ENCODE measurements at places on chromosomes 7 and 10.

- DNase-seq: no peak
Observed at GRCh38 chr7:1049006-1049741, 4.8 kb downstream of the GPR146 start.

DNA sequence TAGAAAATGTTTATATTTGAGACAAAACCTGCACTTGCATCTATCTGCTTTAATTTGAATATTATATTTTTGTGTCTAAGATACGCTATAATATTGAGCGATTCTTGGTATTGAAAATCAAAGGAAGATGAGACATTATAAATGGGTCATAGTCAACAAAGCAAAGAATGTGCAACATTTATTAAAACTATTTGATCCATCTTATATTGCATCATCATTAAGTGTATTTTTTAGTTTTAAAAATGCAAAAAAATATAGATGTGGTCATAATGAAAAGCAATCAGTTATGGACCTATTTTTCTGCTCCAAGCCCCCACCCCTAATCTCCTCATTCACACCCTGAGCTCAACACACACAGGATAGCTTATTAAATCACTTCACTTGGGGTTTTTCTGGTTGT, 847.3 kb downstream of the NRG3 start:
- DNase-seq: no peak

- DNase-seq: no peak
Observed at GRCh38 chr10:88754287-88754686, 5.5 kb upstream of the LIPN start.

GRCh38 chr7:151835636-151836035, 41.3 kb downstream of the PRKAG2 start:
- DNase-seq: no peak

- DNase-seq: no peak
Observed at GRCh38 chr7:115471891-115472290, 550.0 kb downstream of the MDFIC start.

GRCh38 chr10:6711881-6712280, 131.8 kb upstream of the PRKCQ start:
- DNase-seq: no peak

DNA sequence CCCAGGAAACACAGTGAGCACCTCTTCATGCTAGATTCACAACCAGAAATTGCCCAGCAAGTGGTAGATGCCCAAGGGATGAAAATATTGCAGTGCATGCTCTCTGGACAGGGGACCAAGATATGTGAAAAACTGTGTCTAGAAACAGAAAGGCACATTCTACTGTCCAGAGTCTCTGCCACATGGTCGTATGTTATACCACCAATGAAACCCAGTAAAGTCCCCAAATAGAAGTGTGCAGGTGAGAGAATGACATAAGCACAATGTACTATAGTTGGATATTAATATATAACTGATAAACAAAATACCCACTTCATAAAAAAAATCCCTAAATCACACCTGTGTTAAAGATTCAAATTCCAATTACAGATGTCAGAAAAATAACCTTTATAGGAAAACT, 43.8 kb downstream of the RASGEF1A start:
- DNase-seq: no peak

- no peak for DNase-seq
Observed at GRCh38 chr7:93883917-93884345, 6.6 kb downstream of the TFPI2 start.

DNA sequence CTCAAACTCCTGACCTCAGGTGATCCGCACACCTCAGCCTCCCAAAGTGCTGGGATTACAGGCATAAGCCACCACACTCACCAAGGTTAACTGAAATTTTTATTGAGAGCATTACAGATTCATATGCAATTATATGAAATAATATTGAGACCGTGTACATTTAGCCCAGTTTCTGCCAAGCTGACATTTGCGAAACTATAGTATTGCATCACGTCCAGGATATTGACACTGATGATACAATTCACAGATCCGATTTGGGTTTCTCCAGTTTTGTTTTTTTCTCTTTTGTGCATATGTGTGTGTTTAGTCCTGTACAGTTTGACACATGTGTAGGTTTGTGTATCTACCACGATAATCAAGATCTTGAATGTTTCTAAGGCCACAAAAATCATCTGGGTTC, 627.9 kb upstream of the FOXK1 start:
- DNase-seq: no peak

DNA sequence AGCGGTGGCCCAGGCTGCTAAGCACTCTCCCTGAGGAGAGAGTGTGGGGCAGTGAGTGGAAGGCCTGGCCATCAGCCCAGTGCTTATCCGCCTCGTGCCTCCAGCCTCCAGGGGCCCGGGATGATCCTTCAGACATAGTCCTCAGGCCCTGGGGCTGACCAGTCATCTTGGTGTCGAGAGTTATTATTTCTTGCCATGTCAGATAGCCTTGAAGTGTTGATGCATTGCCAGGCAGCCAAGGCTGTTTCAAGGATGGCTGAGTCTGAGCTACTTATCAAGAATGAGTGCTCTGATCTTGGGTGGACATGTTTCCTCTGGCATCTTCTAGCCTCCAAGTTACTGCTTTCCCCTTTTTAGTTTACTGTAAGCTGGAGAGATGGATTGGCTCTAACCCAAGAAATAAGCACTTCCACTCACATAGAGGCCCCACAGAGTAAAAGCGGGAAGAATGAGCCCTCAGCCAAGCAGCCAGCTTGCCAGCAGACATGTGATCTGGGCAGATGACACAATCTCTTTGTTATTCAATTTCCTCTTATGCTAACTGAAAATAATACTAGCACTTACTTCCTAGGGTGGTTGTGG, 136.5 kb upstream of the NAMPT start:
- no peak for DNase-seq

DNA sequence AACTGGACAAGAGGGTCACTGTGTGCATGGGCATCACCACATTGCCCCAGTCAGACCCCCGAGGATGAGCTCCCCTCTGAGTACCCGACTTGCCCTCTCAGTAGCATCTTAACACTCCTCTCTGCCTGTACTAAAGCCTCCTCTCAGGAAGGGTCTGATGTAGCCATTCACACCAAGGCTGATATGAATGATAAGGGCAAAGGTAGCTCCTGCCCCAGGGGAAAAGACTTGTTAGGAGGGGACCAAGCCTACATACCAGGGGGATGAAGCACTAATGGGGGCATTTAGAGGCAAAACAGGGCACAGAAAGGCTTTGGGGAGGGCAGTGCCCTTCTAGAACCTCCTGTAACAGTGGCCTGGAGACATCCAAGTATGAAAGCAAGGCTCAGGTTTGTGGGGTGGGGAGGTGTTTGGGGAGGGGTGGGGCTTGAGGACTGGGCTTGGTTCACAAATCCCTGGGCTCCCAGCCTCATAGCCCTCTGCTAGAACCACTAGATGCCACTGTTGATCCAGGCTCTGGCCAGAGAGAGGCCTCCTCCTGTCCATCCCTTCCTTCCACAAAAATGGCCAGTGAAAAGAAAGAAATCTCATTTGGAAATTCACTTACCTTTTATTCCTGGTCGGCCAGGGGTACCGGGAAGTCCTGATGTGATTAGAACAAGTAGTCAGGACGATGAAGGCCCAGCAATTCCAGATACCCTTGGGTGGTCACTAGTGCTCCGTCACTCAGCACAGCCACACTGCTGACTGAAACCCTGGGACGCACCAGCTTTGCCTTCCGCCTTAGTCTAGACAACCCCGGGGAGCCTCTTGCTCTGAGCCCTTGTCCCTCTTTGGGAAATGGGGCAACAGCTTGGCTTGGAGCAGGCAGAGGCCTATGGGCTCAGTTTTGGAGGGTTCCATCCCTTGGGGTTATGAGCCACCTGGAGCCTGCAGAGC, 40.3 kb downstream of the COL17A1 start:
- DNase-seq: no peak

DNA sequence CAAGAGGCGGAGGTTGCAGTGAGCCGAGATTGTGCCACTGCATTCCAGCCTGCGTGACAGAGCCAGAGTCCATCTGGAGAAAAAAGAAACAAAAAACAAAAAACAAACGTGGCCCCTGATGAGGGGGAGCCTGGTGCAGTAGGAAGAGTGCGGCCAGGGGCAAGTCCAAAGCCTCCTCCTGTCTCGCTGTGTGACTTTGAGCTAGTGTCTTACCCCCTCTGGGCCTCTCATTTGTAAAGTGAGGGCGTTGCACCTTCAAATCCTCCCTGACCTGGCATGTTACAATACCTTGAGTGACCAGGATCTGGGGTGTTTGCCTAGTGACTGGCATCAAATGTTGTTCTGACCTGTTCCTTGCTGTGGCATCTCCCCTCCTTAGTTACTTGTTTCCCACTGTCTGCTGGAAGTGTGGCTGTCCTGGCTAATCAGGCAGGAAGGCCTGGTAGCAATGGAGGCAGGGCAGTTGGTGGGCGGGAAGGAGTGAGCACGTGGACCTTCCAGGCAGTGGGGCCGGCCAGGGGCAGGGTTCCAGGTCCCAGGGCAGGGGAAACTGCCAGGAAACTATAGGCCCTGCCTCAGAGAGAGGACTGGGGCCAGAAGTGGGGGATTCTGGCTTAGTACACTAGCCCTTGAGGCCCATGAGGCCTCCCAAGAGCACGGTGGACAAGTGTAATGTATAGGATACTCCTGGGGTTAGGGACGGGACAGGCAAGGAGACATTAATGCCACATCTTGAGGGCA, 24.5 kb upstream of the GOLGA7B start:
- no peak for DNase-seq

DNA sequence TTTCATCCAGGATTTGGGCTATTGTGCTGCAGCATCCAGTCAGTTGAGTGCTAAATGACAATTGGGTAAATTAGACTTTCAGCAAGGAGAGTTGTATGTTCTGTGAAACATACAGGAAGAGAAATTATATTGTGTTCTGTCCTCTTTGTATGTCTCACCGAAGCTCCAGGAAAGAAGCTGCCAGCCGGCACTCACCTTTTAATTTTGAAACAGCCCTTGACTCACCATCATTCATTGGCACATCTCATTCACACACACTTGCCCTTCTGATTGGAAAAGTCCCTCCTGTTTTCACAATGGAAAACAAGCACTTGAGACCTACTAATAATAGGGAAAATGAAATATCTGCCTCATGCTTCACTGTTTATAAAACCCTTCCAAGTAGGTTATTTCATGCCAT, 495.6 kb downstream of the RPS24 start:
- DNase-seq: no peak

DNA sequence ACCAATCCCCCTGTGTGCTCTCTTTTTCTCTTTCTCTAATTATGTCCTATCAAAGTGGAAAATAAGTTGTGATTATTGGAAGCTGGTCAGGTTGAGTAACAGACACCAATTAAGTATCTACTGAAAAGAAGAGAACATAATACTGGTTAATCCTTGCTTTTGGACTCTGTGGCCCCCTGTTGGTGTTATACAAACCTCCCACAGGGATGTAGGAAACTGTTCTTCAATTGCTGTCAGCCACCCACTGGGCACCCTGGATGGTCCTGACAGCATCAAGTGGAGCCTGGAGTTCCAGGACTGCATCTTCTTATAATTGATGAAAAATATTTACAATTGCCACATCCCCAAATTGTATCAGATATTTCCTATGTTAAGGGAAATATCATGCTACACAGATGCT, 939.7 kb downstream of the KCNMA1 start:
- no peak for DNase-seq

- no peak for DNase-seq
Observed at GRCh38 chr7:115033917-115034459, 112.1 kb downstream of the MDFIC start.

DNA sequence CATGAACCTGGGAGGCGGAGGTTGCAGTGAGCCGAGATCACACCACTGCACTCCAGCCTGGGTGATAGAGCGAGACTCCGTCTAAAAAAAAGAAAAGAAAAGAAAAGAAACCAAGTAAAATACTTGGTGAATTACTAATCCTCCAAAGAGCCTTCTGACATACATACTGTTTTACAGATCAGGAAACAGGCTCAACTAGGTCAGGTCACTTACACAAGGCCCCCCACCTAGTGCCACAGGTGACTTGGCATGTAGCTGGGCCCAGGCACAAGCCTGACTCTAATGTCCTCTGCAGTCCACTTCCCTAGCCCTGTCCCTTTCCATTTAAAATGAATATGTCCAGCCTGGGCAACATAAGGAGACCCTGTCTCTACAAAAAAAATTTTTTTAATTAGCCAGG, 157.0 kb downstream of the TPST1 start:
- DNase-seq: no peak

DNA sequence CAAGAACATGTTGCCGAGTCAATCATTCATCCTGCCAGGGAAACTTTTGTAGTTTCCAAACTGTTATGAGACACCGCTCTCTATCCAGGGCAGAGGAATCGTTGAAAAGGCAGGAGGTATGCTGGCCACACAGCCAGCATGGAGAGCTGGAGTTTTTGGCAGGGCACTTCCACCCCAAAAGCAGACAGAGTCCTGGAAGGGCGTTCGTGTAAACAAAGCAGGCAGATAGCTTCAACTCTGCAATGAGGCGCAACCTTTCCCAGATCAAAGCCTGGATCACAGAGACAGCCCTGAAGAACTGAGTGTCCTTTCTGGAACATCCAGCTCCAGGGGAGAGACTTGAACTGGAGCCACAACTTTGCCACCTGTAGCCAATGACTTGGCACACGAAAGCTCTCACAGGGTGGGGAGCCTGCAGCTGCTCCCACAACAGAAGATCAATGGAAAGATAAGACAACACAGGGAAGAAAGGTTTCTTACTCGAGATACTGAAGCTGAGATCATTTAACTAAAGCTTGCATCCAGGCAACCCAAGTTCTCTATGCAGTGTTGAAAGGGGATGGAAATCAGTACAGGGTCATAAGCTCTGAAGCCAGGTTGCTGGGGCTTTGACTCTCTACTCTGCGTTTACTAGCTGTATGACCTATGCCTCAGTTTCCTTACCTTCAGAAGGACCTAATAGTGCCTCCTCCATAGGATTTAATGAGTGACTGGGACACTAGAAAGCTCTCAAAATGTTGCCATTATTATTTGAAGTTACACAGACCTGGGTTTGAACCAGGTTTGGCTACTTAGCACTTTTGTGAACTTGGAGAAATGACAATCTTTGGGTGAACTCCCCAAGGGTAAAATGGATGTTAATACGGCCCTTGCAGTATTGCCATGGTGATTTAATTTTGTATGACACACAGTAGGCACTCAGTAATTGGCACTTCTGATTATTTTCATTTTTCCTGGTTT, 434.8 kb upstream of the NPVF start:
- DNase-seq: no peak

DNA sequence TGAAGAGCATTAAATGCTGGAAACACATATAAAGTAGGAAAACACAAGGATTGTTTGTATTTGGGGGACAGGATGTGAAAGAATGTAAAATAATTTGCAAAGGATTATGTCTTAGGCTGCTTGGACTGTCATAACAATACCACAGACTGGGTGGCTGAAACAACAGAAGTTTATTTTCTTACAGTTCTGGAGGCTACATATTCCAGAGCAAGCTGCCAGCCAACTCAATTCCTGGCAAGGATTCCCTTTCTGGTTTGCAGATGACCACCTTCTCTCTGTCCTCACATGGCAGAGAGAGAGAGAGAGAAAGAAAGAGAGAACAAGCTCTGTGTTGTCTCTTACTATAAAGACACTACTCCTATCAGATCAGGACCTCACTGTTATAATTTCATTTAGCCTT, 8.8 kb upstream of the LAMB4 start:
- DNase-seq: no peak

GRCh38 chr7:113824117-113824823, 94.5 kb downstream of the PPP1R3A start:
- no peak for DNase-seq

All from esophagus squamous epithelium (tissue), 5 donors.